CD4-positive, alpha-beta T cell treated with Interleukin-12 subunit alpha and Interleukin-12 subunit beta, for 1 hour (primary cell): ENCODE measurements at places on chromosomes 1 and 21.

- no peak for DNase-seq
Observed at GRCh38 chr1:110390096-110390495, 730 bp downstream of the SLC16A4 start.

DNA sequence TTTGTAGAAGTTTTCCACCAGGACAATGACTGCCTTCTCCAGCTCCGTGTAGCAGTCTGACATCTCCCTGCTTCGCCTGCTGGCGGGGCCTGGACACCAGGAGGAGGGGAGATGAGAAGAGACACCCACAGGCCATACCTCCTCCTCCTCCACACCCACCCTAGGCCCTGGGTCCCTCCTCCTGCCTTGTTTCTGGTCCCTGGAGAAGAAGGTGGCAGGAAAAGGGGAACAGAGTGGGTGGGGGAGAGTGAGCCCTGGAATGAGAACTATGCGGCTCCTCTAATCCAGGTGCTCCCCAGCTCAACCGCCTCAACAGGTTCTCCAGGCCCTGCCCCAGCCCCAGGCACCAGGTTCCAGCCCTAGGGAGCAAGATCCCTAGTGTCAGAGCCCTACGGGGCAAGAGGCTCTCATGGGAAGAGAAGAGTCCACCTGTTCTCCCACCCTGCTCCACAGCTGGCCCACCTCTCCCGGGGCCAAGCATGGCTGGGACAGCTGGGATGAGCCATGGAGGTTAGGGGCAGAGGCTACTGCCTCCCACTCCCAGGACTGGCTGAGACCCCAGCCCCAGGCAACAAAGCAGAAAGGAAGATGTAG is 4.8 kb downstream of the S100A16 start:
- no peak for DNase-seq

DNA sequence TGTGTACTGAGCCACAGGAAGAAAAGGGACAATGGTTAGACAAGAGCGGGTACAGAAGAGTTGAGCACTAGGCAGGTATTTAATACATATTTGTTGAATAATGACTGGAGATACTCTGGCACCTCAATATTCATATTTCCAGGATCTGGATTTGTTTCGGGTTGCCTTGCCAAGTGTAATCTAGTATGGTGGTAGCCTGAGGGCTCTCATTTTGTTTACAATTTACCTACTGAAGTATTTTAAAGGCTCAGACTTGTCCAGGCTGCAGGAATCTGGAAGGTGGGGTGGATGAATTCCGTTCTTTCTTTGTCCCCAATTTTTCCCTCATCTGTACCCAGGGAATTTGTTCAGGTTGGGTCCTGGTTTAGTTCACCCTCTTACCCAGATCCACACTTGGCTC is 95.0 kb downstream of the CACHD1 start:
- DNase-seq: no peak

DNA sequence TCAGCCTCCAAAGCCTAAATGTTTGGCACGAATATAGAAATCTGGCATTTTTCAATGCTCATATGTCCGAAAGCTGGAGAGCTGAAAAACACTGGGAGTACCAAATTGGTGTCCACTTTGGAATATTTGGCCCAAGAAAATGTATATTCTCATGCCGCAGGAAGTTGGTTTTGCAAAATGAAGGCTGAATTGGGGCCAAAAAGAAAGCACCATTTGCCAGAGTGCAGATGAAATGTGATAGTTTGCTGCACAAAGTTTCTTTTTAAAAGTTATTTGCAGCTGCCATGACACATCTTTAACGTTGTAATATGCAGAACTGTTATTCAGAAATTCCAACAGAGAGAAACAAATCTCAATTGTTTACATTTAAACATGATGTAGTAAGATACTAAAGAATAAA is 124.2 kb upstream of the LYPLAL1 start:
- no peak for DNase-seq

- no peak for DNase-seq
Observed at GRCh38 chr21:42754270-42754933, 101.0 kb downstream of the PDE9A start.

GRCh38 chr1:107787299-107787698 is 177.7 kb downstream of the VAV3 start:
- peak; percentile 48 for DNase-seq

DNA sequence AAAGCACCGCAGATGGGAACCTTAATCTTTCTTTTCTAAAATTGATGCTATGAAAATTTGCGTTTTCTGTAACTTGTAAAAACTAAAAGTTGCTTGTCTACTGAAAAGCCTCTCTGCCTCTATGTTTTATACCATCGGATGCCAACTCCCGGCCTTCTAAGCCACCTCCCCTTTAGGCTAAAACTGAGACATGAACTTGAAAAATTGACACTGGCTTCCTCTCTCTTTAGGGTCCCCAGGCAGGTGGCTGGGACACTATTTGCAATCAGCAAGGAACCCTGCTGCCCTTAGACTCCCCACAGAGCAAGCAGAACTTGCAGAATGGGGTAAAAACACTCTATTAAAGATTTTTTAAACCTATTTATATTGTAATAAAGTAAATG is 151.1 kb upstream of the CAMK1G start:
- DNase-seq: no peak

DNA sequence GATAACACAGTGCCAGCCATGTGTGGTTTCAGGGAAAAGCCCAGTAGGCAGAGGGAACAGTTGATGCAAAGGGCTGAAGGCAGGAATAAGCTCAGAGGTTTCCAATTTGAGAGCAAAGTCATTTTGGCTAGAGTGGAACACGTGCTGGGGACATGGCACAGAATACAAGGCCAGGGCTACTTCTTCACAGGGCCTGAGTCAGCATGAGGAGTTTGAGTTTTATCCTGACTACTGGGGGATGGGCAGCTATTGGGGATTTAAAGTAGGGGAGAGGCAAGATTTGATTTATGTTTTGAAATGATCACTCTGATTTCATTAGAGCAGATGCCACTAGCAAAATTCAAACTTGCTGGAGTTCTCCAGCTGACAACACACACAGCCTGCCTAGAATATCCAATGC is 241.1 kb upstream of the CSF3R start:
- no peak for DNase-seq

- DNase-seq: peak; percentile 70
Observed at GRCh38 chr1:117059334-117059677, 820 bp upstream of the TTF2 start.

- no peak for DNase-seq
Observed at GRCh38 chr1:95249916-95250315, 15.9 kb downstream of the RWDD3 start.

- no peak for DNase-seq
Observed at GRCh38 chr21:44854664-44855446, 18.6 kb downstream of the PTTG1IP start.

DNA sequence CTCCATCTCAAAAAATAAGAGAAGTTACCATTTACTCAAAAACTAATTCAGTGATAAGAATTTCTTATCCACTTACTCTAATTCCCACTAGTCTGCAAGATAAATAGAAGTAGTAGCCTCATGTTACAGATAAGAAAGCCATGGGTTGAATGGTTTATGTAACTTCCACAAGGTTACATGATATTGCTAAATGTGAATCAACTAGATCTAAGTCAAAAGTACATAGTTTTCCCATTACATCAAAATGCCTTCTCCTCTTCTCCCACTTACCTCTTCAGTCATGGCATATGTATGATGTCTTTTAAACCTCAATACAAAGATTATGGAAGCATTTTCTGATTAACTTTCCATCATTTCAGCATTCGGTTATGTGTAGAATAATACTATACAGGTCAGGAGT is 108.5 kb downstream of the ASH1L start:
- DNase-seq: no peak

DNA sequence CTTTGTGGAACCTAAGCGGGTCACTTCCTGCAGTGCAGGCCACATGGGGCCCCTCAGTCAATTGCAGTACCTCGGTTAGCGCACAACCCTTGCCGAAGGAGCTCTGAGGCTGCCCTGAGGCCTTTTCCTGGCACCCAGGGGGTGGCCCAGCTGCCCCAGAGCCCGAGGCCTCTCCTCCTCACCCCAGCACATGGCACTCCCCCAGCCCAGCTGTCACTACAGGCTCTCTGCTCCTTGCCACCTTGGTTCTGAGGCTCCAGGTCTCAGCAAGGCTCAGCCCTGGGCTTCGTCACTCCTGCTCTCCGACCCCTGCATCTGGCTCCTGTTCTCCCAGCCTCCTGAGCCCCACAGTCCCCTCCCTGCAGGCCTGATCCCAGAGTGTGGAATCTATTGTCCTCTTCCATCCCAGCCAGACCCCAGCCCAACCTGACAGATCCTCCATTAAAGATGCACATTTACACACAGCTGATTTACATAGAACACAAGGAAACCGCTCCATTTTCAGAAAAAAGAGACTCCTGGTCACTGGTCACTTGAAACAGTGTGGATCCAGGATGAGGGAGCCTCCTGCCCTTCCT is 192.8 kb upstream of the POU3F1 start:
- no peak for DNase-seq

DNA sequence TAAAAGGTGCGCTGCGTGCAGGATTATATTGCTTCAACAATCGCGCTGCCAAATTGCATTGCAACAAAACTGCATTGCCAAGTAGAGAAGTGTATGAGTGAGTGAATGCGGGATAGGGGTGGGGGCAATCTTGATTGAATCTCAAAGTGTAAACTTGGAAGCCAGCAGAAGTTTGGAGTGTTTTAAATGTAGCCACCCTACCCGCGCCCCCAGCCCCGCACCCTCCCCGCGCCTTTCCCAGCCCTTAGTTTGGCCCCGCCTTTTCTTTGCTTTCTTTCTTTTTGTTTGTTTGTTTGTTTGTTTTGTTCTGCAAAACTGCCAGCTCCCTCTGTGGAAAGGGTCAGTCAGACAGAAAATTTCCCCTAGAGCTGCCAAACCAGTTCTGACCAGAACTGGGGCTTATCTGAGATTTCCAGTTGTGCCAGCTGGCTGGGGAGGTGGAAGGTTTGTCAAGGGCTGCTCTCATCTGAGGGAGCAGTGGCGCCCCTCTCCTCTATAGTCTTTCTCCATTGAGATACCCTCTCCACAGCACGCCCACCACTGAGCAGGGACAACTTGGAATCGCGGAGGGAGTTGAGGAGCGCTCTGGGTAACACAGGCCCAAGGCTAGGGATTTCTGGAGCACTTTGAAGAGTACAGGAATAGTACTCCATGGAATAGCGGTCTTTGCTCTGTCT is 666 bp upstream of the BEND5 start:
- DNase-seq: no peak

- DNase-seq: no peak
Observed at GRCh38 chr1:203563291-203563690, 63.3 kb upstream of the ATP2B4 start.

DNA sequence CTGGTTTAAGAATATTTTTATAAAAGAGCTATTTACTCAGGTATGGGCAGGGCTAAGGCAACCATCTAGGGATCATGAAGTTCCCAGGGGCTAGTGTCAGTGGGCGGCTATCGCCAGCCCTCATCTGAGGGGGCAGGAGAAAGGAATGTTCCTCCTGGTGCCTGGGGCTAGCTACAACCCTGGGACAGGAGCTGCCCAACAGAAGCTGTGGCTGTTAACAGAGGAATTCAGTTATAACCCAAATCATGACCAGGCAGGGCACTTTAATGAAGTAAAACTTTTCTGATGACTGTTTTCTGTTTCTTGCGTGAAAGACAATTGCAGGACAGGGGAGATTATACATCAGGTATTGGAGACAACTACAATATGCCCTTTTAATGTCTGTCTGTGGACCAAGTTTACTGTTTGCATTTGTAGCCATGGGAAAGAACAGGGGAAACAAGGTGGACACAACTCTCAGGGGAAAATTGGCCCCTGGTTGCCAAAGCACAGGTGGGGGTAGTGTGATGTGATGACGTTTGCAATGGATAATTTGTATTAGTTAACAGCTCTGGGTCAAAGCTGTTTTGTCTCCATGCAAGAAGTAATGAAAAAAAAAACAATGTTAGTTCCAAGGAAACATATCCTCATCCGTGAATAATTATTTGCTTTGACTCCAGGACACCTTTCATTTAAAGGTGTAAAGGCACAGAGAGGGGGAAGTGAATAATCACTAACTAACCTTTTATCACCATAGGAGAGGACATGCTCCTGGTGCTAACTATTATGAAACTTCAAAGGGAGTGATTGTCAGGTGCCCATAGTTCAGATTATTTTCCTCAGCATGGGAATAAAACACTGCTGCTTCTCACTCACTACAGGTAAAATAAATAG is 105.2 kb downstream of the TSEN15 start:
- no peak for DNase-seq

DNA sequence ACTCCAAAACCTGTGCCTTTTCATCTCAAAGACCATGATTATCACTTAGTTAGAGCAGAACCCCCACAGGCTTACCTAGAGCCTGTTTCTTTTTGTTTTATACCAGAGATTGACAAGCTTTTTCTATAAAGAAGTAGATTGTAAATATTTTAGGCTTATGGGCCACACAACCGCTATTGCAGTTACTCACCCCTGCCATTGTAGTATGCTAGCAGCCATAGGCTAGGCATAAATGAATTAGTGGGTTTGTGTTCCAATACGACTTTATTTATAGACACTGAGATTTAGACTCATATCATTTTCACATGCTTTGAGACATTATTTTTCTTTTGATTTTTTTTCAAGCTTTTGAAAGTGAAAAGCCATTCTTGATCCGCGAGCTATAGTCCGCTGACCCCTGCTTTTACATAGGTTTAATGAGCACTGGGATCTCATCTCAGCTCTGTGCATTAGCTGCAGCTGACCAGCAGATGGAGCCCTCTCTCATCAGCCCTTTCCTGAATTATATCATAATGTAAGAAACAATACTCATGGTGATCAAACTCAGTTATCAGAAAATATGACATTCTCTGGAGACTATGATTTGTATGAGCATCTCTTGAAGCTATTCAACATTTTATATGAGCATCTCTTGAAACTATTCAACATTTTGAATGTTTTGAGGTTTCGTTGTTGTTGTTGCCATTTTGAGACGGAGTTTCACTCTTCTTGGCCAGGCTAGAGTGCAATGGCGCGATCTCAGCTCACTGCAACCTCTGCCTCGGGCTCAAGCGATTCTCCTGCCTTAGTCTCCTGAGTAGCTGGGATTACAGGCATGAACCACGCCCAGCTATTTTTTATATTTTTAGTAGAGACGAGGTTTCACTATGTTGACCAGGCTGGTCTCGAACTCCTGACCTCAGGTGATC is 111.9 kb upstream of the L1TD1 start:
- DNase-seq: peak; percentile 28

DNA sequence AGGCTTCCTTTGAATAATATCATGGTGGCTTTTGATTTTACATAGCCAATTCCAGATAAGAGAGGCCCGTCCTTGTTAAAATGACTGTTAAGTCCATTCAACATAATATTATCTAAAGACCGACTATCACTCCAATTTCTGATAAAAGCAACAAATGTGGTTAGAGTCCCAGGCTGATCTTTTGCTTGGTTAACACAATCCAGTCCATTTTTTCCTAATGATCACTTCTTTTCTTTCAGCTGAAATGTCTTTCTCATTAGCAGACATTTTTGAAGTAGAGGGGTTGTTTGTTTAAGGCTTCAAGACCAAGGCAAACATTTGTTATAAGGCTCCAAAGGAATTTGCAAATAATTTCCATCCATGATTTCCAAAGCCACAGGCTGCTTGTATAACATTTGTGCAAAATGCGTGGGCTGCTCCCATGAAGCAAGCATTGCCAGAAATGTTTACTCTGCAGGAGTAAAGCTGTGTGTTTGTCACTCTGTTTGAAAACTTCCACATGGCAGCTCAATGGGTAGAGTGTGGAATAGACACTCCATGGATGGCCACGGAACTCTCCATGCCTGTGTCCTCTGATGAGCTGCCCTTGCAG is 111.5 kb downstream of the PSMG1 start:
- no peak for DNase-seq
